ENCODE measurements at places on chromosomes 1 and 21.

DNA sequence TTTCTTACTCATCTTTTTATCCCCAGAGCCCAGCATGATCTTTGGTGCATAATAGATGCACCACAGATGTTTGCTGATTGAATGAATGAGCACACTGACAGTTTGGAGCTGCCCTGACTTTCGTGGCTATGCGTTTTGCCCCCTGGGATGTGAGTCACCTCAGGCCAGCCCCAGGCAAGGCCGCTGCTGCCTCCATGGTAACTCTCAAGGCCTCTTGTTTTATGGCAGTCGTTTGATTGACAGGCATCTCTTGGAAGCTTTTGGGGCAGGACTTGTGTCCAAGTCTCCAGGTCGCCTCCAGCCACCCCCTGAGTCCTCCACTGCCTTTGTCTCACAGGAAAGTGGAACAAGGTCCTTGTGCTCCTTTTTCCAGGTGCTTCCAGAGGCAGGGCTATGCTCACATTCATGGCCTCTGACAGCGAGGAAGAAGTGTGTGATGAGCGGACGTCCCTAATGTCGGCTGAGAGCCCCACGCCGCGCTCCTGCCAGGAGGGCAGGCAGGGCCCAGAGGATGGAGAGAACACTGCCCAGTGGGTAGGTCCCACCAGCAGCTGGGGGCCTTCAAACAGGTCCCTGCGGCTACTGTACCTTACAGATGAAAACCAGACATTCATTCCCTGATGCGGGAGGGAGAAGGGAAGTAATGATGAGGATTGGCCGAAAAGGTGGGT, 11.2 kb downstream of the PSEN2 start:
- DNase-seq = no peak

GRCh38 chr1:159175571-159175970, 4.2 kb downstream of the CADM3 start:
- no peak for DNase-seq

DNA sequence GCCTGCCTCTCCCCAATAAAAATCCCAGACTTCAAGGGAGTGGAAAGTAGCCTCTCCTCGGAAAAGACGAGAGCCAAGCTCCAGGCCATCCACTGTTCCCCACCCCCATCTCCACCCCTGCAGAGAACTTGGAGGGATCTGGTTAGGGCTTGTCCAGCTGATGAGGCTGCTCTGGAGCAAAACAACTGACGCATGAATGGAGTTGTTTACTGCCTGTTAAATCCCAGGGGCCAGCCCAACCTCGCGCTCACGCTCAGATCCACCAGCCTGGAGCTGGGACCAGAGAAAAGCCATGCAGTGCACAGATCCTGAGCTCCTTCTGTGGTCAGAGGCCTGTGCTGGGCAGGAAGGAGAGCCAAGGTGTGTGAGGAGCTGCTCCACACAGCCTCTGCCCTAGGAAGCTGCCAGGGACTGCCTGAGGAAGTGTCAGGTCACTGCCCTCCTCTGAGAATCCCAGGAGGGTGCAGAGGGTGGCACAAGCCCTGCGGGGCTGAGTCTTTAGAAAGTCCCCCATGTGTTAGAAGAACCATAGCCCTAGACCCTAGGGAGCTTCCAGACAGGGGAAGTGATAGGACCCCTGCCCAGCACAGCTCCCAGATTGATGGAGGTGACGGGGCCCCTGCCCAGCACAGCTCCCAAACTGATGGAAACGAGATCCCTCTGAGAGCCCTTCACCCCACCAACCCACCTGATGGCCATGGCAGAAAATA, 109.0 kb upstream of the IPO9 start:
- DNase-seq = no peak

DNA sequence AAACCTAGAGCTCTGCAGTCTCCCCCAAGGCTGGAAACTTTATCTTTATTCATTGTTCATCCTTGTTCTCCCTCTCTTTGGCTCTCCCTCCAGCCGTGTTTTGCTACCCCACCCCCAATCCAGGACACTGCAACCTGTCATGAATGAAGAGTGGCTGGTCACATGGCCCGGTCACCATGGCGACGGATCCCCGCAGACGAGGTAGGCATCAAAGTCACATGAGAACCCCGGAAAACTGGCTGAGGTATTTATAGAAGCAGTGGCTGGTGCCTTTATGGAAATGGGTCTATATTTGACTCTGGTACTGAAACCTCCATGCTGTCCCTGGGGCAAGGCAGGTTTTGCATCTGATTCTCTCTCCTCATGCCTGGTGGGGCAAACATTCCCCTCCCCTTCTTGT, 13.4 kb upstream of the SLC6A17 start:
- peak; percentile 83 for DNase-seq

GRCh38 chr1:167805041-167805556, 83.3 kb downstream of the MPZL1 start:
- DNase-seq = no peak

DNA sequence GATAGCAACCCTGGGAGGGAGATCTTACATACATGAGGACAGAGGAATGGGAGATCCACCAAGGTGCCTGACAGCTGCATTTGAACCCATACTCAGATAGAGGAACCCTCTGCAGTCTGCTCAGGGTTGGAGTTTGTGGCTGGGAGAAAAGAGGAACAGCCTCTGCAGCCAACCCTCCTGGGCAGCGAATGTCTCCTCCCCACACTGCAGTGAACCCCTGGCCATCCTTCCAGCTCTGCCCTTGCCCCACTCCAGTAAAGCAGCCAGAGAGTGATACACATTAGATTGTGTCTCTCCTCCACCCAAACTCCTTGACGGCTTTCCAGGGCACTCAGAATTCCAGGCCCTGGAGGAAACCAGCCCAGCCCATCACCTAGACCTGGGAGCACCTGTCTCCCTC, 137.7 kb downstream of the RUNX1 start:
- no peak for DNase-seq

DNA sequence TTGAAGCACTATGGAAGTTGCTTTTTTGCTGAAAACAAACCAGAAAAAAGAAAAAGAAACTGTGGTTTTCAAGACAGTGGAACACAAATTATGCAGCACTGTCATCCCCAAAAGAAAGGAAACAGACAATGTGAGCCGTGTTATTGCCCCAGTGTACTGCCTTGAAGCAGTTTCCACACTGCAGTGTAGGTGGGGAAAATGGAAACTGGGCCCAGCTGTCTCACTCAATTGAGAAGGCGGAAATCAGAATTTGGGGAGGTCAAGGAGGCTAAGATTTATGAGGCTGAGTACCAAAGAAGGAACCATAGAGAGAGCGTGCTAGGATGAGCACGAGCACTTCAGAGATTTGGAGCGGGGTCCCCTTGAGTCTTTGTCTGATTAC, 55.5 kb downstream of the MPZL1 start:
- no peak for DNase-seq

GRCh38 chr1:57620605-57621004, 196.7 kb upstream of the DAB1 start:
- DNase-seq = no peak

DNA sequence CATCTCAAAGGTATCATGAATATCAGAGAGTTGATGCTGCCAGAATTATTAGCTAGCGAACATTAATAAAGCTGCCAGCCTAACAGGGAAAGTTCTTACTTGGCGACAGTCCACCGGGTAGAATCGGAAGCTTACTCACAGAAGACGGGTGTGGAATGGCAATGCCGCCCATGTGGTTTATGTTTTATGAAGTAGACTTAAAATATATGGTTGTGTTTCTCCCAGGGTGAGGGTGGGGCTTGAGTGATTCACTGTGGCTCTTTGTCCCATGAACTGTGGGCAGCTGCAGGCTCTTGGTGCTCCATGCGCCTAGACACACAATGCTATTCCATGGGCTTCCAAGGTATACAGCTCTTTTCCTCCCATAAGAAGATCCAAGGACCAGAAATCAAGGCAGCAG, 162.7 kb downstream of the PIGK start:
- no peak for DNase-seq

DNA sequence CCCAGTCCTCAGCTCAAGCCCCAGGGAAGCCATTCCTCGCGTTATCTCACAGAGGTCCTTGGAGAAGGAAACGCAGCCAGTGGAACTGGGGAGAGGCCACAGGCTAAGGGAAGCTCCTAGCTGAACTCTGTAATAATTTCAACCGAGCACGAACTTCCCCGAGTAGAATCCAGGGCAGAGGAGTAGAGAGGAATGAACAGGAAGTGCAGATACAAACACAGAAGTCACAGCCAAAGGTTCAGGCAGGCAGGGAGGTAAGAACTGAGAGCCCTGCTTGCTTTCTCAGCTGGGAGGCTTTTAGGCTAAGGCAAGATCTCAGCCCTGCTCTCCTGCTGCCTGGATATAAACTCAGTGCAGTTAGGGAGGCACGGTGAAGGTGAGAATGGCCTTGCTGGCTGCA, 23.7 kb downstream of the WARS2 start:
- DNase-seq = no peak

DNA sequence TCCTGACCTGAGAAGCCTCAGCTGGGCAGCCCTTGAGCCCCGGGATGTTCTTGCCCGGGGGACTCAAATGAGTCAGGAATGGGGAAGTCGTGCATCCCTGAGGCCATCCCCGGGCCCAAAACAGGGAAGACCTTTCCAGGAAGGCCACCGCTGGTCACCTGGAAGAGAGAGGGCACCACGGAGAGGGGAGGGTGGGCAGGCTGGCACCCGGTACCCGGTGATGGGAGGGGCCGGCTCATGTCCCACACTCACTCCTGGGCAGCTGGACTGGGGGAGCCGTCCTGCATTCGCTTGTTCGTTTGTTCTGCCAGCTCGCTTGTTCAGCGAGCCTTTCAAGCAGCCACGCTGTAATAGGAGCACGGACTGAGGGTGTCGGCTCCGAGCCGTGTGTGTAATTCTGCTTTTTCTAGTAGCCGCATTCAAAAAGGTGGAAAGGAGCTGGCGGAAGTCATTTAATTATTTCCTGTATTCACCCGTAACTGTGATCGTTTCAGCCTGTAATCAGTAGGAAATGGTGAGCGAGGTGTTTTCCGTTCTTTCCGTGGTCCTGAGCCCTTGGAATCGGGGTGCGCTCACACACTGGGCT, 48.4 kb upstream of the CCDC27 start:
- no peak for DNase-seq

GRCh38 chr1:235984041-235984825, 80.7 kb downstream of the NID1 start:
- DNase-seq = no peak

DNA sequence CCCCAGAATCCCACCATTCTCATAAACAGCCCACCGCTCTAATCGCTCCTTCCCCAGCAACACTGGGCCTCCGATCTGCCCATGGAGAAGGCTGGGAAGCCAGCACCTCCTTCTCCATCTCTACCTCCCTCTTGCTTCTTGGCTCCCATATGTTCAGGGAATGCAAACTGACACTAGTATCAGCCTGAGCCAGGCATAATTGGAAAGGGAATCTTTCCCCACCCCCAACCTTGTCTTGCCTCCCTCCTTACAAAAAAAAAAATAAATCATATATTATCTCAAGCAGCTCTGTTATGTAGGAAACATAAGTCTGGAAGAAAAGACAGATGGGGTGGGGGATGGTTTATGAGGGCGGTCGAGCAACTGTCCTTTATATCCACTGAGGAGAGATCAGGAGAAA, 127.2 kb downstream of the NAV1 start:
- DNase-seq = no peak

DNA sequence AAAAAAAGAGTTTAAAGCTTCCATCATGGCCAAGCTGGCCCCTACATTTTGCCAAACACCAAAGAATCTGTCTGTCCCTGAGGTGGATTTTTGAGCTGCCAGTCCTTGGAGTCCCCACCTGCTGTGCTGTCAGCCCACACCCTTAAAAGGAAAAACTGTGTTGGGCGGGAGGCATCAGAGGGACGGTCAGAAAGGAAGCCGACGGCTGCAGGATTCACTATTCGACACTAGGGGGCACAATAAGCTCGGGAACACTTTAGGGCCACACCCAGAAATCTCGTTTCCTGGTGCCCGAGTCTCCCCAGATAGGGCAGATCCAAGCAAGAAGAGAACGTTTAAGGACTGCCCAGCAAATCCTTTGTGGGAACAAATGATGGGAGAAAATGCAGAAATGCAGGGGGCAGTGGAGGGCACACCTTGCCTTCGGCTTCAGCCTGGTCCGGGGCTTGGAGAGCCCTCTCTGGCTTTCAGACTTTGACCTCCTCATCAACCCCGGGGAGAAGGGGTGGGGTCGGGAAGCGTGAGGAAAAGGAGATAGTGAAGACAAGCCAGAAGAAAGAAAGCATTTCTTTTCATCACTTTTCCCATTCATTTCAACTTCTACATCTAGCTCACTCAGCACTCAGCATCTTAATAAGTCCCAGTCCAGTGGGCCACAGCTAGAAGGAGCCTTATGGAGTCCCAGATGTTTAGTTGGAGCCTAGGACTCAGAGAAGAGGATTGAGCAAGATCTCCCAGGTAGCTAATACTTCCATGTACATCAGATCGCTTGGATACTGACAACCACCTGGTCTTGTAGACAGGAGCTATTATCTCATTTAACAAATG, 5.0 kb upstream of the CTTNBP2NL start:
- peak; percentile 64 for DNase-seq

GRCh38 chr1:184208622-184209021, 157.1 kb downstream of the TSEN15 start:
- DNase-seq = no peak

DNA sequence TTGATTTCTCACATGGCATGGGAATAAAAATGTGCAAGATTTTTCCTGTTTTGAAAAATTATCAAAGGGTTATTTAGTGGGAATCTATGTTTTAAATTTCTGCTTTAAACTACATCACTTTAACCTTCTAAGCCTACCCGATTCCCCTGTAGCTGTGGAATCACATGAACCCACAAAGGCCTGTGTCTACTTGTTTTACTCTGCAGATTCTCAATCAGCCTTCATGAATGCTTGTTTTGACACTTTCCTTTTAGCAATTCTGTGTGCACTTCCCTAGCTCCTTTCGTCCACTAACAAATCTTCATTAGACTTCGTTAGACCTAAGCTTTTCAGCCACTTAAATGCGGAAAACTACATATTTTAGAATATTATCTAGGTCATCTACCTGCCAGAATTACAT, 56.0 kb upstream of the C1orf21 start:
- no peak for DNase-seq

GRCh38 chr1:198681831-198682759, 43.3 kb downstream of the PTPRC start:
- DNase-seq = no peak

GRCh38 chr1:98546319-98546718, 115.2 kb upstream of the SNX7 start:
- no peak for DNase-seq

DNA sequence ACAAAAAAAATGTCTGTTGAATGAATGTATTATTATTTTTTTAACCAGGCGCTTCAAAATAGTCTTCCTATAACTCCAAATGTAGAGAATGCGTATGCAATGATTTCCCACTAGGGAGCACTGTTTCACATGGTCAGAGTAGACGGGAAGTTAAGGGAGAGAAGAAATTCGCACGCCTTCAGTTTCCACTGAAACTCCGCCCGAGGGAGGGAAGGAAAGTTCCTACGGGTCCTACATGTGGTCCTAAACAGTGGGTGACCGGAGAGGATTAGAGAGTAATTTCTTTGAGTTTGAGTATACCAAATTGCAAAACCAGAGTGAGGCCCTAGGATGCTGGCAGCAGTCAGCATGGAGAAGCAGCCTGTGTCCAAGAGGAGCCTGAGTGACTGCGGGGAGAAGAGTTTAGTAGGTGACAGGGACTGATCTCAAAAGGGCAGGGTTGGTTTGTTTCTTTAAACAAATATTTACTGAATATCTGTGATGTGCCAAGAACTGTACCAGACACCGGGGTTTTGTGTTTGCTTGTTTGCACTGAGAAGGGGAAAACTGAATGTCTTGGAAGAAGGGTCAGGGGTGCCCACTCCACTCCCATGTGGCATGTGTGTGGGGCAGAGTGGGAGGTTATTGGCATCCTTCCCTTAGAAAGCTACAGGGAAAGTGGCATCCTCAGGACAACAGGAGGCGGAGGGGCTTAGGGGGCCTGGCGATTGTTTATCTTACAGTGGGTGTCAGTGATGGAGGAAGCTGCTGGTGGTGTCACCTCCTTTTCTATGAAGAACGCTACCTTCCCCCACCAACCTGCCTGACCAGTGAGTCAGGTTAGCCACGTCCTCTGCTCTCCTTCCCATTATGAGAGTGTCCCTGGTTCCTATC, 22.8 kb downstream of the RNU5D-1 start:
- no peak for DNase-seq
